ENCODE measurements at places on chromosomes 12 and 14.

DNA sequence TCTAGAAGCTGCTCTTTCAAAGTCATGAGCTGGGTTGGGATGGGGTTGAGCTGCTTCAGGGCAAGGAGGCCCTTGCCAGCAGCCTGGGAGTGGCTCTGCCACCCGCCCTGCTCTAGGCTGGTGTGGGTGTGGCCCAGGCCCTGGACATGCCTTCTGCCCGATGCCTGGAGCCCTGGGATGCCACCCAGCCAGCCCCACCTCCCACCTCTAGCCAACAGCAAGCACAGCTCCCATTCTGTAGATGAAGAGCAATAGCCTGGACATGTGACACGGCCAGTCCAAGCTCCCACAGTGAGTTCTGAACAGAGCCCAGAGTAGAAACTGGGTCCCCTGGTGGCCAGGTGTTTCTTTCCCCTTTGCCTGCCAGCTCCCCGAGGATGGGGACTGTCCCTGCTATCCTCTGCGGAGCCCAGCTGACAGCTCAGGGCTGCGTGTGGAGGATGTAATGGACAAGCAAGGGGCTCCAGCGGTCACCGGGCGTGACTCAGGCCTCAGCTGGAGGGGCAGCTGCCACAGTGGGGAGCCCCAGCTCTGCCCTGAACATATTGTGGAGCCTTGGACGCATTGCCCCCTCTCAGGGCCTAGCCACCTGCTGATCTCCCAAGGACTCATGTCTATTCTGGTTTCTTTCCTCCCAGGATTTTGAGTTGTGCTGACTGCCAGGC lies 165.2 kb downstream of the TSPAN9 start:
- DNase-seq: no peak

DNA sequence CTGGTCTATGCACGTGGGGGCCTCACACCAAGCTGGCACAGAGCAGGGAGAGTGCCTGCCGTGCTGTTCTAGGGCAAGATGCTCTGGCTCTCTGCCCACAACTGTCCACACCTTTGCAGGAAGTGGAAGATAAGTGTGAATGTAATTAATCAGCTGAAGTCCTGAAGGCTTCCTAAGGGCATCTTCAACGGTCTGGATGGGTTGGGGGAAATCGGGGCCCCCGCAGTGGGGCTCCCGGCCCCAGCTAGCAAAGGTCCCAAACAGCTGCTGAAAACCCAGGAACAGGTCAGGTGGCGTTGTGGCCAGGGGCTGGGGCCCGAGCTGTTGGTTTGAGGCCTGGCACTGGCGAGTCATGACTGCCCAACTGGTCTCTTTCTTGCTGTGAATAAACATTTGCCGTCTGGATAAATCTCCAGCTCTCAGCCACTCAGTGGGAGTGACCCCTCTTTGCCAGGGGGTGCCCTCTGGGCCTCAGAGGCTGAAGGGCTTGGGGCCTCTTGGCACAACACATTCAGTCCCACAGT lies 6.7 kb upstream of the SLC25A29 start:
- no peak for DNase-seq

- peak; percentile 11 for DNase-seq
Observed at GRCh38 chr12:58633479-58633878, 286.8 kb downstream of the LRIG3 start.

- peak; percentile 44 for DNase-seq
Observed at GRCh38 chr12:3200032-3200617, 122.9 kb downstream of the TSPAN9 start.

GRCh38 chr14:53979747-53980642 lies 23.4 kb upstream of the BMP4 start:
- peak; percentile 76 for DNase-seq

GRCh38 chr12:18837025-18837424 lies 99.1 kb downstream of the CAPZA3 start:
- peak; percentile 64 for DNase-seq

- peak; percentile 94 for DNase-seq
Observed at GRCh38 chr12:120301962-120302815, at the start of gene SIRT4. Gene SIRT4, plus strand, starts transcription at chr12:120302321. Its CDS starts 1,241 bp downstream, at chr12:120303562.

DNA sequence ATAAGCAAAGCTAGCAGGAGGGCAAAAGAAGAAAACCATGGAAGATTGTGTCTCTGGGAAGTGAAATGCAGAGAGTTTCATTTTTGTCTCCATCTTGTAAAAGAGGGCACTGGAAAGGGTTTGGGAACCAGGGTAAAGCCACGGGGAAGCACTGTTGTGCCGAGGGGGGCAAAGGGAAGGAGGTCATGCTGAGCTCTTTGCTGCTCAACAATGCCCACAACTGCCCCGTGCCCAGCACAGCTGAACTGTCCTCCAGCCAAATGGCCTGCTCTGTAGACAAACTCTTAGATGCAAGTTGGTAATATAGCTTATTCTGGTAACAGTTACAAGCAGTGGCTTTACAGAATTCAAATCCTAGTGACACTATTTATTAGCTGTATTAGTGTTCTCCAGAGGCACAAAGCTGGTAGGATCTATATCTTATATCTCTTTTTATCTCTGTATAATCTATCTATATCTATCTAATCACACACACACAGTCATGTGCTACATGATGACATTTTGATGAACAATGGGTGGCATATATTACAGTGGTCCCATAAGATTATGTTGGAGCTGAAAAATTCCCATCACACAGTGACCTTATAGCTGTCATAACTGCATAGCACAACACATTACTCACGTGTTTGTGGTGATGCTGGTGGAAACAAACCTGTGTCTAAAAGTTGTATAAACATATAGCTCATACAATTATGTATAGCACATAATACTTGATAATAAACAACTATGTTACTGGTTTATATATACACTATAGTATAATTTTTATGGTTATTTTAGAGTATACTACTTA lies 203.4 kb upstream of the DDHD1 start:
- DNase-seq: no peak

All from cardiac fibroblast (primary cell).